ENCODE measurements at places on chromosomes 2 and 18.

GRCh38 chr18:31039426-31039825 is 3.1 kb downstream of the DSC3 start:
- DNase-seq: no peak

GRCh38 chr18:55307505-55307904 is 280.5 kb downstream of the TCF4 start:
- DNase-seq: no peak

GRCh38 chr2:113068706-113069485 is 1.1 kb downstream of the IL1F10 start:
- no peak for DNase-seq

GRCh38 chr2:231720987-231721966 is 13.0 kb downstream of the PTMA start:
- DNase-seq: peak; percentile 39

- peak; percentile 25 for DNase-seq
Observed at GRCh38 chr18:64037812-64038414, 68.0 kb downstream of the SERPINB8 start.

DNA sequence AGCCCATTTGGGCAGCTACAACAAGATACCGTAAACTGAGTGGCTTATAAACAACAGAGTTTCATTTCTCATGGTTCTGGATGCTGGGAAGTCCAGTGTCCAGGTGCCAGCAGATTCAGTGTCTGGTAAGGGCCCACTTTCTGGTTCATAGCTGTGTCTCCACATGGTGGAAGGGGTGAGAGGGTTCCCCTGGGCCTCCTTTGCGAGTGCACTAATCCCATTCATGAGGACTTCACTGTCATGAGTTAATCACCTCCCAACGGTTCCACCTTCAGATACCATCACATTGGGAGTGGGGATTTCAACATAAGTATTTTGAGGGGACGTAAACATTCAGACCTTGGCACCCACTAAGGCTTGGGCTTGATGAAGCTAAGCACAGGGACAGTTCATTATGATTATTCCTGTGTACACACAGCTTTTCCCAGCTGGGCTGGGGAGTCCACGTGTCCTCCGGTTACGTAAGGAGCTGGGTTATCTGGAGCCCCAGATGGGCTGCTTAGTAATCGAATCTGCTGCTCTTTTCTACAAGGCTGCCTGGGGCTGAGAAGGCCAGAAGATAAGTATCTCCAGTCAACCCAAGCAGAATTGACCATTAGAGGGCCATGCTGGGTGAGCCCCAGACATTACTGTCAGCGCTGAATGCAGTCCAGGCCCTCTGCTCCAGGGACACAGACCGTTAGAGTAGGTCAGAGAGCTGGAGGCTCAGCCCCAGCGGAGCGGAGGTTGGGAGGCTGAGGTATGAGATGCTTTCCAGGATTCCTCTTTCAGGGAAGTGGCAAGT is 42.7 kb downstream of the EPAS1 start:
- DNase-seq: no peak

- no peak for DNase-seq
Observed at GRCh38 chr18:79718126-79718525, 38.5 kb downstream of the CTDP1 start.

DNA sequence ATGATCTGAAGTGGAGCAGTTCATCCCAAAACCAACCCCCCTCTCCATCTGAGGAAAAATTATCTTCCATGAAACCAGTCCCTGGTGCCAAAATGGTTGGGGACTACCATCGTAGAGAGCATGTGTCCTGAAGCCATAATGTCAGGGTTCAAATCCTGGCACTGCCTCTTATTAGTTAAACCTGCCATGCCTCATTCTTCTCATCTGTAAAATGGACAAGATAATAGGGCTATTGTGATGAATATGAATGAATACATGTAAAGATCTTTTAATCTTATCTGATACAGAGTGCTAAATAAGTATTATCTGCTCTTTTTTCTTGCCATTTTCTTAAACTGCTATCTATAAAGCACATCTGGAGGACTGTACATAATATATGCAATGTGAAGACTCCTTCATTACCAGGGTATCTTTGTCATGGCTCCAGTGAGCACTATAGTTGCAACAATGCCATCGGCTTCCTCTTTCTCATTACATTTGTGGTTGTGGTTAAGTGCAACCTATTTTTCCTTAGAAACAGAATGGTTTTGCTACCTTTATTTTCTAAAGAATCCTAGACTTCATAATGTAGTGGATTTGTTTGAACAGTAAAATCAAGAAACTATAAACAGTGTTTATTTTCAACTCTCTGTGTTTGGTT is 27.0 kb downstream of the MFSD6 start:
- DNase-seq: peak; percentile 16

DNA sequence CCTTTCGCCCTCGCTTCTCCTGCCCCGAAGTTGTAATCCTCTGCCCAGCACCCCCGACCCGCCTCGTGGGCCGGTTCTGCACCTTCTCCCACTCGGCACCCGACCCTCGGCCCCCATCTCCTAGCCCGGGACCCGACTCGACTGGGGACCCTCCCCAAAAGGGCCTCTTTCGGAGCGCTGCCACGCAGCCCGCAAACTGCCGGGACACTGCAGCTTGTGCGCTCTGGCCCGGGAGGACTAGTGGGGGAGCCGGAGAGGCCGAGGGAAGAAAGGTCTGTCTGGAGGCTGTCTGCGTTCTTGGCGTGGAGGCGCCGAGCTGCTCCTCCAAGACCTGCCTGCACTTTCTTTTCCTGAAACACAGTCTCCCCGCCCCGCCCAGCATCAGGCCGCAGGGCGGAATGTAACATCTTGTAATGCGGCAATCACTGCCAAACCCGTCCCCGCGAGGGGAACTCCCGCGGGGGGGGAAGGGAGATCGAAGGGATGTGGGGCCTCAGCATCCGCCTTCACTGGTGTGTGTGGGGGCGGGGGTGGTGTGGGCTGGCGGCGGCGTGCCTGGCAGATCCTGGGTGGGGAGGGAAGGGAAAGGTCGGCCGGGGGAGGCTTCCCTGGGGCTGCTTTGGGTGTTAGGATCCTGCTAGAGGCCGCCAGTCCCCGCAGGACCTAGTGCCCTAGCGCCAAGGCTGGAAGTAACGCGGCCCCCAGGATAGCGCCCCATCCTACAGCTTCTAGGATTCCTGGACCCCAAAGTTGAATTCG is 7.4 kb downstream of the DLX2 start:
- DNase-seq: peak; percentile 89

DNA sequence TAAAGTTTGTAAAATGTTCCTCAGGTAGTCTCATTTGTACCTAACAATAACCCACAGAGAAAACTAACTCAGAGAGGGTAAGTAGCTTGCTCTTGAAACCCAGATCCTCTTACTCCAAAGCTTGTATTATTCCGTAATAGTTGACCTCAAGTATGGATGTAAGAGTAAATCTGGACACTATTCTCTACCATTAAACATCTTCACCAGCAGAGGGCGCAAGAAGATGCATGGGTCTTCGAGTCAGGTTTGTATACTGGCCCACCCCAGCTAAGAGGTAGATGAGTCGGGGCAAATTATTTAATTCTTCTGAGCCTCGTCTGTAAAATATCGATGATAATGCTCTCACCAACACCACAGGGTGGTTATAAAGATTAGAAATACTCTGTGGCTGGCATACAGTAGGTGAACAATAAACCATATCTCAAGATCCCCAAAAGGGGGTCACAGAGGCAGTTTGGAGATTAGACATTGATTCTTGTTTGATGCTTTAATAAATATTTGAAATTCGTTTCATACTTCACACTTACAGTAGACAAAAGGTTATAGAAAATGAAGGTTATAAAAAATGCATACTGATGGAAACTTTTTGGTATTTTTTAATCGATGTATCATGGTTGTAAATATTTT is 3.5 kb upstream of the CABLES1 start:
- peak; percentile 82 for DNase-seq

GRCh38 chr2:160647967-160648685 is 154.5 kb upstream of the RBMS1 start:
- no peak for DNase-seq

DNA sequence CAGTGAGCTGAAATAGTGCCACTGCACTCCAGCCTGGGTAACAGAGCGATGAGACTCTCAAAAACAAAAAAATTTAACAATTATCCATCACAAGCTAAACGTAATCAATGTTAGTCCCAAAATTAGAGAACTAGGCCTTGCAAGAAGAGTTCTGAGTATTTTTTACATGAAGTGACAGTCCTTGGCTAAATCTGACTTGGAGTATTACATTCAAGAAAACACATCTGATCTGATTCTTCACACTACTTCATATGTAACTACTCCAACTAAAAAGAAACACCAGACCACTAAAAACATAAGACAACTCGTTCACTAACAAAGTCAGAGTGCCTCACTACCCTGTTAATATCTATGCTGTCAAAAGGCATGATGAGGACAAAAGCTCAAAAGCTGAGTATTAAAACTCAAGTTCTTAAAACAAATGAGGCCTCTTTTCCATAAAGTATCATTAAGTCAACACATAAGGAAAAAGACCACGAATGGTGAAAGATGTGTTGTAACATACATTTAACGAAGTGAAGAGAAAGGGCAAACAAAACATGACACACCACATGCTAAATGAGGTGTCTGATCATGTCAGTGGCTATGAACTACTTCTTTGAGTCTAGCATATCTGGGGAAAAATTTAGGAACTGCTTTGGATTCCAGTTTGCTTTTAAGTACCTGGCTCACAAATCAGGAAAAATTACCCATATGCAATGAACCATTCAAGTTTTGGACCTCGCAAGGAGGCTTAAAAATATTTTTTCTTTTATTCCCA is 42.4 kb downstream of the TRIP12 start:
- DNase-seq: no peak

GRCh38 chr18:56283316-56283715 is 355.1 kb downstream of the TXNL1 start:
- peak; percentile 34 for DNase-seq

DNA sequence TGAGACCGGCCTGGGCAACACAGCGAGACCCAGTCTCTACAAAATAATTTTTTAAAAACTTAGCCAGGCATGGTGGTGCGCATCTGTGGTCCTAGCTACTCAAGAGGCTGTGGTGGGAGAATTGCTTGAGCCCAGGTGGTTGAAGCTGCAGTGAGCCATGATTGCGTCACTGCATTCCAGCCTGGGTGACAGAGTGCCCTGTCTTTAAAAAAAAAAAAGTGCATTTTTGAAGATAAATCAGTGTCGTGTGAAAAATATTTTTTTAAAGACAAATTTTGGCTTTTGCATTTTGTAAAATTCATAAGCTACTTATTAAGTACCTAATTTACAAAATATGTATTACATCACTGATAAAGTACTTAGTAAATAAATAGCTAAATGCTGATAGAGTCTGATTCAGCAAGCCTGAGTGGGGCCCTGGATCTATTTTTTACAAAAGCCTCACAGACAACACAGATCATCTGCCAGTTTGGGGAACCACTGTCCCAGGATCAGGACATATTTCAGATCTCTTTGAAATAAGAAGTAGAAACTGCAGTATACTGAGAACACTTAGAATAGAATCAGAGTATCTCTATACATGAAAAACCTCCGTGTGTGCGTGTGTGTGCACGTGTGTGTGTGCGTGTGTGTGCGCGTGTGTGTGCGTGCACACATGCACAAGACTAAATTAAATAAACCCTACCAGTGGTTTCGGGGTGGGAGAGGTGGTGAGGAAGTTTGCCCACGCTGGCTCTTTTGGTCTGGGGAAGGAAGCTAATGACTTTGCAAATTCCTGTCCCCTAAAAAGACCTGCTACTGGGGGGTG is 61.6 kb downstream of the AAK1 start:
- peak; percentile 63 for DNase-seq

DNA sequence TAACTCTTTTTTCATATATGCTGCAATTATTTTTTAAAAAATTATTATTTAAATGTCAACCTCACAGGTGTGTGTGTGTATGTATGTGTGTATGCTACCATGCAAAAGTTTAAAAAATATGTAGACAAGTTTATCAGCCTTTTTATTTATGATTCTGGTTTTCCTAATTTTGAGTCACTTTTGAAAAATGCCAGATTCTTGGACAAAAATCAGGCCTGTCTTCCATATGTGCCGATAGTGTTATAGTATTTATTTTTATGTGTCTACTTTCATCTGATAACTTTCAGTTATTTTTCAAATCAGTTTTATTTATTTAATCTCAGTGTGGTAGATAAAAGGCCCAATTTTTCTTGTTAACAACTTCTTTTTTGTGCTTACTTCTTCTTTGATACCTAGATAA is 176.2 kb downstream of the RDH14 start:
- DNase-seq: no peak

GRCh38 chr2:146123714-146124113 is 1603.8 kb upstream of the ZEB2 start:
- no peak for DNase-seq

- DNase-seq: no peak
Observed at GRCh38 chr2:206092297-206092696, 6.3 kb upstream of the INO80D start.
